ENCODE measurements at places on chromosomes 4 and X. TPM values are rescaled to one million over a fixed set of nuclear protein-coding genes. Genes with fewer than 3 reads are reported as not detected.

The GPC4 gene
- total RNA-seq = 1.4 TPM

The ADRA2C gene
- not detected for total RNA-seq

The PAGE1 gene
- not detected for total RNA-seq

The ATP6AP1 gene
- 162 TPM for total RNA-seq

DNA sequence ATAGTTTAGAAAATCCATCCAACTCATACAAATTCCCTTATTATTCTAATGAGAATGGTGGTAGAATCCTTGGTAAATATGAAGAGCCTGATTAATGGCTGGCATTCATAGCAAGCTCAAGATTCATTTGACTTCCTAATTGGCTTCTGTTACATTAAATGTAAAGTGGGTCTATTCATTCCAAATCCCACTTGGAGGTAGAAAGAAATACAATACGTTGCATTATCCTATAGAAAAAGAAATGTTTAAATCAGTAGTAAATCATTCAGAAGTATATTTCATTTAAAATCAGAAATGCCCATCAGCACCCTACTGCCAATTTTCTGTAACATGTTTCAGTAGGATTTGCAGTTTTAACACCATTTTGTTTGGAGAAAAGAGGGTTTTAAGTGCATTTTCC is 6.7 kb downstream of the ADGRG4 start:
- no peak for DNase-seq

The TMPRSS11E gene
- not detected for total RNA-seq

DNA sequence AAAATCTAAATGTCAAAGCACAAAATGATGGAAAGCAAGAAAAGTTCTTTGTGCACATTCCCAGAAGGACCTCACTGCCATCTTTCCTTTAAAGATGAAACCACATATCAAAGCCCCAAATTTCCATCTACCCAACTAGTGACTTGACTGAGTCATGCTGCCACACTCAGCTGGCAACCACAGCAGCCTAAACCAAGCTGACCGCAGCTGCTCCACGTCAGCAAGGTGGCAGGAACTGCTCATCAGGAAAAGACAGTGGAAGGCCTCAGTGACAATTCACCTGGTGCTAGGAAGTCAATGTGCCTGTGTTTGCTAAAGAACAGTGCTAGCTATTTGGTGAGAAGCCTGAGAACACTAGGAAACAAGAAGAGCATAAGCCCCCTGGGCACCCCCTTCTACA is 26.1 kb downstream of the ACOX3 start:
- no peak for DNase-seq

The ZMAT1 gene
- total RNA-seq = 0.13 TPM

DNA sequence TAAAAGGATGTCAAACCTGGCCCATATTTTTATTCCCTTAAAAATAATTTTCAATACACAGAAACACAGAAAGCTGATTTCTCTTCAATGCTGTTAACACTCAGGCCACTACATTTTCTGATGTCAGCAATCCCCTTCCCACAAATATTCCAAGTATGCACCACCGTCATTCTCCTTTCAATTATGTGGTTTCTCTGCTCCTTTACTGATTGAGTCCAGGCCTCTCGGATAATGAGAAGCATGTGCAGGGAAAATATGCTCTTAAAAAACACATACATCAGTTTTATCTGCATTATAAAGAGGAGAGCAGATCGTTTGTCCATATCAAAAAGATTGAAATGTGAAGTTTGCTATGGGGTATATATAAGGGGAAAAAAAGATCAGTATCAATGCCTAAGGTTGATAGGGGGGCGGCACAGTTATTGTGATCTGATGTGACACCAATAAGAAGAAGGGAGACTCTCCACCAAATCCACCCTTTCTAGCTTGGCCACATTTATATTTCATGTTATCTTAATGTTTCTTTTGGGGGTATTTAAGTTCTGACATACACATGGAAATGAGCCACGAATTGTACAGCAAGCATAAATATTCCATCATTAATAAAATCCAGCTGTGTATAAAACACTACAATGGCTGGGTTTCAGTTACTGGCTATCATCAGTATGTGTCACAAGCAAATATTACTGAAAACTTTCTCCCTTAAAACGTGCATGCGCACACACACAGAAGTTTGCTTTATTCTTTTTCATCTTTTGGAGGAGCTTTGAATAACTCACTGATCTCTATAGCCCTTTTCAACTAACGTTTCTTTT is 6.4 kb downstream of the AMOT start:
- no peak for DNase-seq

GRCh38 chr4:10960389-10960788 is 275.8 kb upstream of the CLNK start:
- no peak for DNase-seq

DNA sequence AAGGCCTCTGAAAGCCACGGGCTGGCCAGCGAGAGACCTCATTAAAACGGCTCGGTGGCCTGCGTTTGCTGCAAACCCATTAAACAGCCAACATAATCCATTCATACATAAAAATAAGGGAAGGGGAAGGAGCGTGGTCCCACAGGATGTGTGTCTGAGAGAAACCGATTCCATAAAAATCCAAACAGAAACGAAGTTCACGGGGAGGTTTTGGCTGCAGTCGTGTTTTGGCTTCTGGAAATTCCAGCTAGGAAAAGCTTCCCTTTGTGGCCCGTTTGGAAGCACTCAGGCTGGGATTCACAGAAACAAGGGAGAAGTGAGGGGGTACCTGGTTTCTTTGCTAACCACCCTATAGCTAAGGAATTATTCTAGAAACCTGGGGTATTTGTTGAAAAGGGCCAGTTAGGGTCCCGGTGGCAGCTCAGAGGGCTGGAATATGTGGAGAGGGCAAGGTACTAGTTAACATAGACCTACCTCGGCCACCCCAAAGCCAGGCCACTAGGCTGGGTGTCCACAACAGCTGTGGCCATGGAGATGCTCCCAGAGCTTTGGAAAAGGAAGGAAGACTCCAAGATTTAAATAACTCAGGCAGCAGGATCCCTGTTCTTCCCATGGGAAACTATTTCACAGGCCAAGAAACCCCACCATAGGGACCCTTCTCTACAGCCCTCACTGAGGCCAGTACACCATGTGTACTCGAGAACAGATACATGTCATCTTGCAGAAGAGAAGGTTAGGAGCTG is 166.8 kb downstream of the BCOR start:
- no peak for DNase-seq

The RPS6KA3 gene
- 18.0 TPM for total RNA-seq

DNA sequence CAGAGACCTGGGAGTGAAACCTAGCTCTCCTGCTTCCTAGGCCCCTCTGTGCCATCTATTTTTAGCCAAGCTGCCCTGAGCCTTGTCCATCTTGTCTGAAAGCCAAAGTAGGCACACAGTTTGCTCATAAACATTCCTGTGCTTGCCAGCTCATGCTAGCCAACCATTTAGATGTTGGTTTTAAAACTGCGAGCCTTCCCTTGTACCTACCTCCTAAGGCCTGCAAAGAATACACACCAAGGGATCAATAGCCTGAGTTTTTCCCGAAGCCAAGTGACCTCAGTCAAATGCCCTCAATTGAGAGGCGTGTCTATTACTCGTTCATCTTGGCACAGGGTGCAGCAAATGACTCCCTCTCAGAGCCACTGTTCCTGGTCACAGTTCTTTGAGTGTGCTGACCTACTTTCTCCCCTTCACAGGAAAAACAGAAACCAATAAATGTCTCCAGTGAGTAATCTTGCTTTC is 48.5 kb downstream of the ZCCHC12 start:
- no peak for DNase-seq

The DGAT2L6 gene
- total RNA-seq = not detected

- peak; percentile 72 for DNase-seq
Observed at GRCh38 chr4:115851918-115852766, 738.7 kb upstream of the NDST4 start.

DNA sequence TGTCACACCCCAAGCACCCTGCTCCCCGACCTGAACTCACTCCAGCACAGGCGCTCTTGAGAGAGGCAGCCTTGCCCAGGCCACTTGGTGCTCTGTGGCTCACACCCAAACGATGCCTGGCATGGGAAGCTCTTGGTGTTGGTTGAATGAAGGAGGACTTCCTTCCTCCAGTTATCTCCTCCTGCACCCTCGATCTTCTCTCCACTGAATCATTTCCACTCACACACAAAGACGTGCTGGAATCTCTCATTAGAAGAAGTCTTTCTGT is 90.5 kb upstream of the TRIM2 start:
- no peak for DNase-seq

GRCh38 chr4:37976507-37976906 is 16.3 kb downstream of the PTTG2 start:
- DNase-seq = no peak

The SLC38A5 gene
- 136 TPM for total RNA-seq

The CSAG3 gene
- not detected for total RNA-seq

DNA sequence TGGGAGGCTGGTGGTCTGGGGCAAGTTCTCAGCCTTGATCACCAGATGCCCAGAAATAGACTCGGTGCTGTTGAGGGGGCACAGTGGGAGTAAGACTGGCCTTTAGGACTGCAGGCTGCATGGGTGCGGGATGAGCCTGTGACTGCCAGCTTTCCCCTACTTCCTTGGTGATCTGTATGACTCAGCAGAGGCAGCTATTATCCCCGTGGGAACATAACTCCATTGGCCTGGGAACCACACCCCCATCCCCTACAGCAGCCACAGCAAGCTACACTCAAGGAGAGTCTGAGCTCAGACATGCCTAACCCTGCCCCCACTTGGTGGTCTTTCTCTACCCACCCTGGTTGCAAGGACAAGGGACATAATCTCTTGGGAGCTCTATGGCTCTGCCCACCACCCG is 20.6 kb downstream of the CLIC2 start:
- peak; percentile 20 for DNase-seq

The CTAG1A gene
- not detected for total RNA-seq

DNA sequence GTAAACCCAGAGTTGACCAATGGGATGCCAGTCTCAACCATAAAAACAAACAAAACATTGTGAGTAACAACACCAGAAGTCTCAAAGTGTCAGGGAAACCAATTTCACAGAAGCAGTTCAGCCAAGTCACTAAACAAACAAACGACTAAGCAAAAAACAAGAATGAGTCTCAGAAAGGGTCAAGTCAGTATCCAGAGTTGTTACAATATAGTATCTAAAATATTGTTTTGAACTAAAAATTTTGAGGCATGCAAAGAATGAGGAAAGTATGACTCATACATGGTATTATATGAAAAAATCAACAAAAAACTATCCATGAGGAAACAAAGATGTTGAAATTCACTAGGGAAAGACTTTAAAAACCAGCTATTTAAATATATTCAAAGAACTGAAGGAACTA is 70.6 kb downstream of the AR start:
- no peak for DNase-seq

GRCh38 chrX:121456315-121456714 is 408.9 kb downstream of the GLUD2 start:
- DNase-seq = no peak

GRCh38 chrX:13791559-13791958 is 25.3 kb downstream of the GPM6B start:
- DNase-seq = no peak

- DNase-seq = no peak
Observed at GRCh38 chrX:44043496-44043895, 70.3 kb upstream of the NDP start.
